ENCODE measurements at places on chromosomes 5 and 9.

- DNase-seq: no peak
Measured at GRCh38 chr5:168869615-168870227, 290.6 kb upstream of the PANK3 start.

DNA sequence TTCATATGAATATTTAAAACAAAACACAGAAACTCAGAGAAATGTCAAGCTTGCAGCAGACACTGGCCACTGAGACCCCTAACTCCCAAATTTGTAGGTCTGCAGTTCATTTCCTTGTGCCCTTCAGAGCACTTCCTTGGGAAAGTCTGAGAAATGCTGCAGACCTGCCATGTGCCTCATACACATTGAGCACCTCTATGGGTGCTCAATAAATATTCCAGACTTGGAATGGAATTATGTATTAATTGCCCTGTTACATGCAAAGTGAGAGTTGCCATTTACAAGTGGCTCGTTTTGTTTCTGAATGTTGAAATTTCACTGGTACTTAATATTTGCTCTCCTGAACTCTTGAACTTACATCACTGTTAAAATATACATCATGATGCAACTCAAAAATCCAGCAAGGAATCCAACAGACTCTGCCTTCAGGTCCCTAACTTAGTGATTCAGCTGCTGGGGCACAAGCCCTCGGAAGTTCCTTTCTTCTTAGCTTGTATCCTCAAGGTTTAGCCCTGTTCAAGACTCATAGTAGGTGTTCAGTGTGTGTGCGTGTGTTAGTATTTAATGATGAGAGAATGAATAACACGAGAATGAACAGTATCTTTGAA lies 90.6 kb downstream of the PTCD2 start:
- DNase-seq: no peak

DNA sequence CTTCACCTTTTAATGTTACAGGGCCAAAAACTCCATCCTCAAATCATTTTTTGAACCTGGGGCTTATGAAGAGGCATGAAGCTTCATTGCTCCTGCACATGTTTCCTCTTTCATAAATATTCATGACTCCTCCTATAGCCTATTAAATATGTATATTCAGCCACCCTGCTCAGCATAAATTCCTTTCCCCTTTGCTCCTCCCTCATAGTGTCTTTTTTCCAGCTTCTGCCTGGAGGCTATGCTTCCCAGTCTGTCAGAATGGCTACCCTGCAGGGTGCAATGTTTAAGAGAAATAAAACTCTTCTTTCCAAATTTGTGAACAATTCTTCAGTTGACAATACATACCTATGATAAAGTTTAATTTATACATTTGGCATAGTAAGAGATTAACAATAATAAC lies 1082.9 kb upstream of the CDH18 start:
- DNase-seq: no peak

GRCh38 chr9:124593200-124593599 lies 86.0 kb upstream of the NR5A1 start:
- no peak for DNase-seq

DNA sequence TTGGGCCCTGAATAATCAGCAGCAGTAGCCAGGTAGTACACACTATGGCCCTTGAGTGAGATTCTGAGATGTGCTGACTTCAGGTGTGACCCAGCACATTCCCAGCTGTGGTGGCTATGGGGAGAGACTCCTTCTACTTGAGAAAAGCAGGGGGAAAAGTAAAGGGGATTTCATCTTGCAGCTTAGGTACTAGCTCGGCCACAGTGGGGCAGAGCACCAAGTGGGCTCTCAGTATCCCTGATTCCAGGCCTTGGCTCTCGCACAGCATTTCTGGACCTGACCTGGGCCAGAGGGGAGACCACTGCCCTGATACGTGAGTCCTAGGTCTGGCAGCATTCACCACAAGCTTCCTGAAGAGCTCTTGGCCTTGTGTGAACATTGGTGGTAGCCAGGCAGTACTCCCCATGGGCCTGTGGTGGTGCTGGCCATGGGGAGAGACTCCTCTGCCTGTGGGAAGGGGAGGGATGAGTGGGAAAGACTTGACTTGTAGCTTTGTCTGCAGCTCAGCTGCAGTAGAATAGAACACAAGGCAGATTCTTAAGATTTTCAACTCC lies 27.6 kb downstream of the PTGS1 start:
- no peak for DNase-seq

Data from left colon (tissue), 2 donors.